Right ventricle myocardium superior (tissue), 1 donor: ENCODE measurements at places on chromosomes 4 and X. TPM values are rescaled to one million over a fixed set of nuclear protein-coding genes. Genes with fewer than 3 reads are reported as not detected.

Gene SYTL5
- not detected for total RNA-seq

Gene PNMA6F
- total RNA-seq: not detected

Gene USP17L12
- total RNA-seq: not detected

Gene SYP
- total RNA-seq: 1.6 TPM

Gene GASK1B
- total RNA-seq: 60.2 TPM

Gene CPZ
- total RNA-seq: not detected

Gene ARSJ
- 0.70 TPM for total RNA-seq

Gene F8A3
- total RNA-seq: not detected

Gene NLGN4X
- total RNA-seq: 3.0 TPM

Gene TRAM1L1
- total RNA-seq: 0.56 TPM

Gene PNPLA4
- total RNA-seq: 34.9 TPM

Gene IDH3G
- 76.9 TPM for total RNA-seq

Gene ENPEP
- total RNA-seq: 3.3 TPM

Gene SYNPO2
- 196 TPM for total RNA-seq

Gene UGT2A3
- not detected for total RNA-seq

Gene PRRG3
- total RNA-seq: 2.2 TPM

Gene TMPRSS11A
- total RNA-seq: not detected

Gene TMEM187
- 7.1 TPM for total RNA-seq

Gene OPHN1
- total RNA-seq: 4.3 TPM

Gene GSTCD
- total RNA-seq: 3.4 TPM

Gene PLS3
- 35.0 TPM for total RNA-seq

Gene HTR2C
- total RNA-seq: not detected
